D721Med (cell line): ENCODE measurements at places on chromosomes 3 and 15.

DNA sequence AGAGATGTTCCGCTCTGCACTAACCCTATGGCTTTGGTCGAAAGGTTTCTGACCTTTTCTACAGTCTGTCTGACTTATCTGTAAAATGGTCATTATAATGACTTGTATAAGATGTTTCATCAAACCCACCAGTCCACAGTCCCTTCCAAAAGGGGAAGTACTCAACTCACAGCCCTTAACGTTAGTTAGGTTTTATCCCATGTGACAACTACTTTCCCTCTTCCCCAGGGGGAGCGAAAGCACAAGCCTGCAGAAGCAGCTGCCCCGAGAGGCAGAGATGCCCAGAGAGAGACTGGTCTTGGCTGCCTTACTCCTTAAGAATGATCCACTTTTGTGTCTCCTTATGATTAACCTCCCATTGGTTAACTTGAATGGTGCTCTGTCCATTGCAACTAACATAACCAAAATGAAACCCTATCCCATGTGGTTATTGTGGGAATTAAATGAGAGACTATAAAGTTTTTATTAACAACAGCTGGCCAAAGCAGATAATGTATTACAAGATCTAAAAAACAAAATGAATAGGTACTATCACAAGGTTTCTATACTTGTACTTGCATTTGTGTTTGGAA lies 6.4 kb downstream of the ASTE1 start:
- no peak for DNase-seq

GRCh38 chr15:65346856-65347598 lies 30.8 kb downstream of the IGDCC3 start:
- no peak for DNase-seq

- DNase-seq: no peak
Measured at GRCh38 chr3:100256731-100257151, 4.1 kb upstream of the TBC1D23 start.

DNA sequence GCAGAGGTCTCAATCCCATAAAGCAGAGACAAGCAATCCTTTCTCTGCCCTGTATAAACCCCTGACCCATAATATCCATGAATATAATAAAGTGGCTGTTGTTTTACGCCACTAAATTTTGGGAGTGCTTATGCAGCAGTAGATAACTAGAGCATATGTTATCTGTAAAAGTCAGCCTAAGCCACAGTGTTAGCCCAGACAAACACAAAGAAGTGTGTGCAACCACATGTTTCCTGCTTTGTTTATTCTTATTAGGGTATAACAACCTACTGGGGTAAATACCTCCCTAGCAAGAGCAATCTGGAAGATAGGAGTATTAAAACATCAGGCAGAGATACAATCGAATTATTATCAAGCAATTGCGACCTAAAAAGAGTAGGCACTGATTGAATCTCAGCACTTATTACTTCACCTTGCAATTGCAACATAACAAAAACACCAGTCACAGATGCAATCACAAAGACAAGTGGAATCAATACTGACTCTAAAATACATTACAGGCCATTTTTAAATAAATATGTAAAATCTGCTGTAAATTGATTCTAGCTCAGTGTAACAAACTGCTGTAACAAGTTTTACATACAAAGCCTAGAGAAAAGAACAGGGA lies 94.6 kb upstream of the UBE2E2 start:
- no peak for DNase-seq

GRCh38 chr3:46848271-46849044 lies 14.8 kb downstream of the MYL3 start:
- no peak for DNase-seq

- DNase-seq: no peak
Measured at GRCh38 chr15:31476236-31476810, 149.7 kb downstream of the KLF13 start.

DNA sequence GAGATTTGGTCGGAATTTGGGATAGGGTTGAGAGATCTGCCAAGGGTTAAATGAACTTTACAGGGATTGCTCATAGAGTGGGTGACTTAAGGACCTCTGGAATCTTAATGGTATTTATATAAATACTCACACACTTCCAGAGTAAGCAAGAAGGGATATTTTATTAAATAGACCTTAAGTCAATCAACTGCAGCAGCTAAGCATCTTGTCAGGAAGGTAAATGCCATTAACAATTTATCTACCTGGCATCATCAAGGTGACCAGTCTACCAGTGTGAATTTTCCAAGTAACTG lies 123.9 kb downstream of the FEZF2 start:
- no peak for DNase-seq

- no peak for DNase-seq
Measured at GRCh38 chr15:40844696-40845030, 815 bp downstream of the SPINT1 start.

GRCh38 chr15:56774356-56774755 lies 41.0 kb upstream of the ZNF280D start:
- no peak for DNase-seq

- no peak for DNase-seq
Measured at GRCh38 chr3:113441051-113441770, at the start of gene CFAP44. Gene CFAP44 (minus strand): TSS chr3:113441493. CDS start chr3:113433664, 7,829 bp downstream.

DNA sequence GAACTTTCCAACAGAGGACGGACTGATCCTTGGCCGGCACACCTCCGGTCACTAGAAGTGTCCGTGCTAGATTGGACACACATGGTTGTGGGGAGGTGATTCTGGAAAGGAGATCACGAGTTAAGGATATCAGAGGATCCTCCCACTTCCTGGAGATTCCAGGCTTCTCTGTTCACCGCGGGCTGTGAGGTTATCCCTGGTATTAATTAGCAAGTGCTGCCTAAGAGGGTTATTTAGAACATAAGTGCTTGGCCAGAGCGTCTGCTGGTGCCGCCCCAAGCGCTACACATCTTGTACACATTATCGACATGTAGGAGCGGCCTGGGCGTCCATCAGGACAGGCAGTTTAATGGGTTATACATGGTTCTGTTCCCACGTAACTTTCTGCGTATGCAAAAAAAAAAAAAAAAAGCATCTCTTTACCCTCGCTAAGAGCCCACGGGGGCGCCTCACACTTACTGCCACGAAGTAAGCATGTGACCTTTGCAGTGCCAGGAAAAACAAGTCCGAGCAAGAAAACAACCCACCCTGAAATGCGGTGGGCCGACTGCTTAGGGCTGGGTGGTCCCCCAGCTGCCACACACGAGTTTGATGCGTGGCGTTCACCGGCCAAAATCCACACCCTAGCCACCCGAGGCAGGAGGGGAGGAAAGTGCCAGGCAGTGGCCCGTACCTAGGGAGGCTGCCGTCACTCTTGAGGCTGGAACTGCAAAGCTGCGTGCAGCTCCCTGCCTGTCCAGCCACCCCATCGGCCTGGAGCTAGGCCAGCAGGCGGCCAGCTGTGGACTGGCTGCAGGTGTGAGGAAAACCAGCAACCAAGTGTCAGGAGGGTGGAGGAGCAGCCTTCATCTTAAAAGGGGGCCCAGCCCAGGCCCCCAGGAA lies 78.0 kb downstream of the CPN2 start:
- peak; percentile 93 for DNase-seq

- no peak for DNase-seq
Measured at GRCh38 chr3:100155128-100155527, 40.8 kb upstream of the FILIP1L start.

- no peak for DNase-seq
Measured at GRCh38 chr3:130457671-130458070, 59.3 kb upstream of the COL6A6 start.

- DNase-seq: no peak
Measured at GRCh38 chr15:44081026-44082013, 113.8 kb downstream of the FRMD5 start.

GRCh38 chr3:116154389-116154788 lies 290.9 kb downstream of the LSAMP start:
- no peak for DNase-seq

DNA sequence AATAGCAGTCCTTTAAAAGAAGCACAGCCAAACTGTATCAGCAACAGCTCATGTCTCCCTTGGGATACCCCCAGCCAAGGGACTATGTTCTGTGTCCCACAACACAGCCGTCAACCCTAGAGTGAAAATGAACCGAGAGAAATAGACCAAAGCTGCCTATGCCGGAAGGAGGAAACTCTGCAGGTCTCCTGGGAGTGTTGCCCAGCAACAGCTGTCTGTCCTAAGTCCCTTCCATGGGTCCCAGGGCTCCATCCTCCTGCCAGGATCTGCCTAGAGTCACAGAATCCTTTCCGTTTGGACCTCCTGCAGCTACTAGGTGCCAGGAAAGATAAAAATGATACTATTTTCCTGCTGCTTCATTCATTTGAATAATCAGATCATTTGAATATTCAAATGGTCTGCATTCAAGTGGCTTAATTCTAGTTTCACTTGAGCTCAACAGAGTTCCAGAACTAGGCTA lies 53.1 kb downstream of the TRANK1 start:
- DNase-seq: no peak

- DNase-seq: no peak
Measured at GRCh38 chr15:40495516-40495915, 24.7 kb downstream of the CHST14 start.

GRCh38 chr15:36884936-36885635 lies 215.3 kb downstream of the MEIS2 start:
- DNase-seq: no peak
